ENCODE measurements at places on chromosomes 16 and 17.

GRCh38 chr17:49465331-49465903 lies 29.7 kb upstream of the NGFR start:
- DNase-seq: no peak

DNA sequence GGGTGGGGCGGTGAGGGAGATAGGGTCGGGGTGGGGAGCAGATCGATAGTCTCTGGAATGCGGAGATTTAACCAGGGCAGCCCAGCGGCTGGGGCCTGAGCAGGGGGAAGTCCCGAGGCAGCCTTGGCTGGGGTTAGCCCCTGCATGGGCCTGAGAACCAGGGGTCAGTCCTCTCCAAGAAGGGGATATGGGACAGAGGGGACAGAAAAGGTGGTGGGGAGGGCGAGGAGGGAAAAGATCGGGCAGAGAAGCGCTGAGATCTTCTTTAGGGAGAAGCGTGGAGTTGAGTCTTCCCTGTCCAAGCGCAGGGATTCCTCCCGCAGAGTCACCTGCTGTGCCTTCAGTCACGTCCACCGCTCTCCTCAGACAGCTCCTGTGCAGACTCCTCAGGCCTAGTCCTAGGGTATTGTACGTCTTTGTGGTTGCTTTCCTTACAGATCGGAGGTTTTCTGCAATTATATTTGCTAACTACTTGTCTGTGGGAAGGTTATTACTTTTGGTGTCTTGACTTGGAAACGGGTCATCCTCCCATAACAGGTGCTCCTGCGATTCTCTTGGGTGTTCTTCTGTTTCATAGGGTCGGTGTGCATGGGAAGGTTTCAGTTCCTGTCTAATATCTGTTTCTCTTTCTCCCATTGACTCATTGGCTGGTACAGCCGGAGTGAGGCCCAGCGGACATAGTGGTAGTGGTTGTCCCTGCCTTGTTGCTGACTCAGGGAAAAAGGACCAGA lies 952 bp downstream of the CD300A start:
- no peak for DNase-seq

DNA sequence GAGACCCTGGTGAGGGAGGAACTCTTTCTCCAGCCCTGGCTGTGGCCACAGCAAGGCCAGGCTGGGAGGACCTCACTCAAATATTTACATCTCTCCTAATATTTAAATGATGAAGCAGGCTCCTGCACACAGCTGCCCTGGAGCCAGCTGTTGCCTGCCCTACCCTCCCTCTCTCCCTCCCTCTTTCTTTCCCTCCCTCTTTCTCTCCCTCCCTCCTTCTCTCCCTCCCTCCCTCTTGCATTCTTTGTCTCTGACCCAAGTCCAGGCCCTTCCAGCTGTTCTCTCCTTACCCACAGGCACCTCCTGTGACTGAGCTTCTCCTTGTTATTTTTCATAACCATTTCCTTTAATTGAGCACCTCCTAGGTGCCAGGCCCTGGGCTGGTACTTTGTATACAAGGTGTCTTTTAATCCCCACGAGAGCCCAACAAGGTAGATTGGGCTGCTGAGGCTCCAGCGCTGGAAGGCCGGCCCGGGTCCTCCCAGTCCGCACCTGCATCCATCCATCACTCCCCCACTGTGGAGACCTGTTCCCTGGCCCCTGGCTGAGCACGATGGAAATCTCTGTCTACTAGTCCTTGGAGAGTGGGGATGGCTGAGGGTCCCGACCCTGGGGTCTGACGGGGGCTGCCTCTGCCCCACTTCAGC lies 242.3 kb downstream of the SEC14L1 start:
- no peak for DNase-seq

DNA sequence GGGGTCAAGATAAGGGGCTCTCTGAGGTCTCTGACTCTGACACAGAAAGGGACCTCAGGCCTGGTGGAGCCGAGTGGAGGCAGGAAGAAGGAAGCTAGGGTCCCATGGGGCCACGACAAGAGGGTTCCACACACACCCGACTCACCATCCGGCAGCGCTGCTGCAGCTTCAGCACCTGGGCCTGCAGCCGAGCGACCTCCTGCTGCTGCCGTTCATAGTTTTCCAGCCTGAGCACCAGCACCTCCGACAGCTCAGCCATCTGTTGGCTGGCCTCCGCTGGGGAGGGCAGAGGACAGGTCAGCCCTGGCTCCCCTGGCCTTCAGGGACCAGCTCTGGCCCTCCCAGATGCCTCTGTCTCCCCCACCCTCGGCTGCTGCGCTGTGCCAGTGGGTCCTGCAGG lies 6.4 kb downstream of the HAP1 start:
- DNase-seq: no peak

DNA sequence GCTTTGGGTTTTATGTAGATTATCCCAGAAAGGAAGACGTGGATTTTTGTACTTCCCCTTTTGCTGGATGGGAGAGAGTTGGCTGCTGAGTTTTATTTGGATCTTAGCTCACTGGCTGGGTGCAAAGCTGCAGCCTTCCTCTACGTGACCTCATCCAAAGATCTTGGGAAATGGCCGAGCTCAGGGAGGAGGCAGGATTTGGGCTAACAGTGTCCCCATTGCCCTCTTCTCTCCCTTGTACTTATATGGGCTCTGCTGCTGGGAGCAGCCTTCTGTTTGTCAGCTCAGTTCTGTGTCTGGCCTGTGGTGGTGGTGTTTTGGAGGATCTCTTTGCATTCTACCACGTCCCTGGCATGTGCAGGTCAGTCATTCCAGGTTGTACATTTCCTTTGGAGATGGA lies 2.0 kb downstream of the AOC3 start:
- DNase-seq: no peak

- DNase-seq: no peak
Observed at GRCh38 chr17:28563475-28563874, 7.8 kb downstream of the PIGS start.

DNA sequence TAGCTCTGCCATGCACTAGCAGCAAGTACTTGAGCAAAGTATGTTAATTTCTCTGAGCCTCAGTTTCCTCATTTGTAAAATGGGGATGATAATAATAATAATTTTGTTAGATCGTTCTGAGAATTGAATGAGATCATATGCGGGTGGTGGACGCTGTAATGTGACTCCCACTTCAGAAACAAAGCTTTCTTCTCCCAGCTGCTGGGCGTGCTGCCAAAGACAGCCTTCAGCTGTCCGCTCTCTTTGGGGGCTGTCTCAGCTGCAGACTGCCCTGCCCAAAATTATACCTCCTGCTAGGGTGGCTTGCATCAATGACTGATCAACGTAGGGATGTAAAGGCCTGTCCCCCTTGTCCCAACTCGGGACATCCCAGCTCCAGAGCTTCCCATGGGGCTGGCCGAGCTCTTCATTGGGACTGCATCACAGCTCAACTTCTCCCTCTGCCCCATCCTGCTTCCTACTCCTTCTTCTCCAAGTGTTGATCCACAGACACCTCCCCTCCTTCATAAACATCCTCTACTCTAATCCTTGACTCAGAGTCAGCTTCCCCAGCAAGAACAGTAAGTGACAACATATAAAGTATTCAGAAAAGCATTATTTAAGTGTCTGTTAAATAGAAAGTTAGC lies 30.7 kb upstream of the CDH5 start:
- no peak for DNase-seq

GRCh38 chr17:65121916-65122806 lies 15.0 kb upstream of the RGS9 start:
- DNase-seq: no peak

DNA sequence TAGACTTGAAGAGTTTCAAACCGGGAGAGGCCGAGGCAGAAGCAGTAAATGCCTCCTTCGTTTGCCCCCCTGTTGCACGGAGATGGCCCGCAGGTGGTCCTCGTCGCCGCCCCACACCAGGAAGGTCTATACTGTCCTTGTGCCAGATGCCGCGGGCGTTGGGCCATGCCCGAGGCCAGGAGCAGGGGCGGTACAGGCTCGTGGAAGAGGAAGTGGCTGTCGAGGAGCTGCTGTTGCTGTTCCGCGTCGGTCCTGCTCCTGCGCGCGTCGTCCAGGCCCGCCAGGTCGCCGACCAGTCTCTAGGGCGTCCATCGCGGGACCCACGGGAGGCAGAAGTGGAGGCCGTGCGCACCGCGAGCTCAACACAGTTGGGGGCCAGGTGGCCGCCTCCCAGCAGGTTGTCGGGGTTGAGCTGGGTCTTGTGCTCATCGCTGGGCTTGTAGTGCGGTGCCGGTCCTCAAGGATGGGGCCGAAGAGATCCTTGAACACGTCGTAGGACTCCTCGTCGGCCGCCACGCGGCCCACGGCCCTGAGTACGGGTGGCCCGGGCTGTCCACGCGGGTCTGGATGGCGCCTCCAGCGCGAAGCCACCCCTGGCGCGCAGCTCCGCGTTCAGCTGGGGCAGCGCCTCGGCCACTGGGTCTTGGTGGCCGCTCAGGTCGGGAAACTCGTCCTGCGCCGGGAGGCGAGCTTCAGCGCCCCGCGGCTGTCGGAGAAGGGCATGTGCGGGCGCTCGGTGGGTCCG lies 13.1 kb upstream of the C16orf87 start:
- DNase-seq: no peak

DNA sequence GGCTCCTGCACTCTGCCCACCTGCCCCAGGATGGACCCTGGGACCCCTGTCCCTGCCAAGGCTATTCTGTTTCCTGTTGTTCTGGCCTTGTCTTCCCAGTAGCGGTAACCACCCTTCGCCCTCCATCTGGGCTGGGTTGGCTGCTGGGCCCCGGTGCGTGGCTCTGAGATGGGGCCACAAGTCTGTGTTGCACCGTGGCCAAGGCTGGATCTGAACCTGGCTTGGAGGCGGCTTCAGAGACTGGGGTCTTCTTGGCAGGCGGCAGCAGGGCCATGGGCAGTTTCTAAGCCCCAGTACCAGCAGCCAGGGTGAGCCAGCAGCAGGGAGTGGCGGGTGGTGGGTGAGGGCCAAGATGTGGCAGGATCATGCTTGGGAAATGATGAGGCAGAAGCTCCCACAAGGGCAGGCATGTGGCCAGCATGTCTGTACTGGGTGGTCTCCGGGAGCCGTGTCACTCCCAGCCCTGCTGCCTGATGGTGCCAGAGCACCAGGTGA lies 12.6 kb downstream of the MAP2K3 start:
- DNase-seq: no peak

DNA sequence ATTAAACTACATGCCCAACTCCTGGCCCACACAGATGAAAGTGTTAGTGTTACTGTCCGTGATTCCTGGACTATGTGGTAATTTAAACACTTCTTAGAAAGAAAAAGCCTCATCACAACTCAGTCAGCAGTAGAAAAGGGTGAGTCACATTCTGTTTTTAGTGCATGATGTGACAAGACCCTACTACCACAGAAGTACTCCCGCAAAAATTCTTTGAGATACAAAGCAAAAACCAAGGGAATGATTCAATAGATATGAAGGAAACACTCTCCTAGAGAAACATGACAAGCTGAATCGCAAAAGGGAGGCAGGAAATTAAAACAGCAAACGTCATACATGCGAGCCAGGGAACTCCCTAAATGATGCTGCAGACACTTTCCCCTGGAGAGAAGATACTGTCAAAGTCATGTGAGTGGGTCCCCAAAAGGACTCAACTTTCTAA lies 14.4 kb downstream of the SNN start:
- DNase-seq: no peak

GRCh38 chr17:2981325-2981724 lies 82.1 kb downstream of the OR1D5 start:
- DNase-seq: no peak

- DNase-seq: no peak
Observed at GRCh38 chr17:19408346-19408710, 2.7 kb upstream of the RNF112 start.

DNA sequence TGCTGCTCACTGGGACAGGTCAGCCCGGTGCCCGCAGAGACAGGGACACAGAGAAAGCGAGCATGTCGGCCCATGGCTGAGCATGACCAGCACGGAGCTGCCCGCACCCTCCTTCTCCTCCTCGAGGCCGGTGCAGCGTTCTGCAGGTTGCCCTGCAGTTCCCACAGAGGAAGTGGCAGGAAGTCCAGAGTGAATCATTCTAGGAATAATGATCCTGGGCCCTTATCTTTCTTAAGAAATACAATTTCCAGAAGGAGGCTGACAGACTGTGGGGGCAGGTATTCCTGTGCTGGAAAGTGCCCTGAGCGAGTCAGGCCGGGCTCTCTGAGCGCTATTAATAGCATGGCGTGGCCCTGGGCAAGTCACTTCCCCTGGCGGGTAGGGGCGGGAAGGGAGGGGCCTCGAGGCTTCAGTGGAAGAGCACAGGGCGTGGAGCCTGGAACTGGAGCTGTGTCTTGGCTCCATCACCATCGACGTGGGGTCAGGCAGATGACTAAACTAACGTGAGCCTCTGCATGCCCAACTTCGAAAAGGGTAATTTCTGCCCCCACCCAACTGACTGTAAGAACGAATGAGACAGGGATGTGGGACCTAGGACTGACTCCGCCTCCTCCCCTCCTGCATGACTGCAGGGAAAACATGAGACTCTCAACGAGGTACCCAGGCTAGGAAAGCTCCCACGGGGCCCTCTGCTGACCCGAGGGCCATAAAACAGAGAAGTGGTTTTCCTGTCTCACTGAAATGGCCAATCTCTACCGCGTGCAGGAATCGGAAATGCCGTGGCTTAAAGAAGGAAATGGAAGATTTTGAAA lies 9.8 kb downstream of the TMEM204 start:
- no peak for DNase-seq

DNA sequence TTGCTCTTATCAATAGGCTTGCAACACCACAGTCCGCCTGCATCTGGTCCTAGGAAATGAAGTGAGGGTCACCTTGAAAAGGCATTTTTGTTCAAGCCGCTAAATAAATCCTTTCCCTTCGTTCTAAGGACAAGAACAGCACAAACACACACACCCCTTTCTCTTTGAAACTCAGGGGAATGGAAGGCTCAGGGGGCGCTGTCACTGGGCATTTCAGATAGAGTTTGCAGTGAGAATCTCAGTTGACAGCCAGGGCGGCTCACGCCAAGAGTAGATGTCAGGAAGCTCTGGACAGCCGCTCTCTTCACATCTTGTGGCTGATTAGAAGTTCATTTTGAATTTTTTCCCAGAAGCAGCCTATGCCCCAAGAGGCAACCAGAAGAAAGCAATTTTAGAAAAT lies 39.8 kb downstream of the ABAT start:
- no peak for DNase-seq

DNA sequence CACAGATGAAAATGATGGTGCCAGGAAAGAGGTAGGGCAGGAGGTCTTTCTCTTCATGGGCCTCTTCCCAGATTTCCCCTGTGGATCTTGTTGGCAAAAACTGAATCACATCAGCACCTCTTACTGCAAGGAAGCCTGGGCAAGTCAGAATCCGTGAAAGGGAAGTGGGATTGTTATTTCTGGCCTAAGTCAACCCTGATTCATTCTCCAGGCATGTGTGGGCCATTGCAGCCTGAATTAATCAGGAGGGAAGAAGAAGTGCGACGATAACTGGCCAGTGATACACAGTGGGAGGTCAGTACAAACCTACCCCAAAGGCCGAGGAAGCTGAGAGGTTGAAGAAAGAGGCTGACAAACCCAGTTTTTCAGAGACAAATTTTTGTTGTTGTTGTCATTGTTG lies 17.9 kb upstream of the NSMCE1 start:
- DNase-seq: no peak

- peak; percentile 39 for DNase-seq
Observed at GRCh38 chr16:81632392-81633146, 146.5 kb upstream of the PLCG2 start.
